Hepatic stellate cell (primary cell): ENCODE measurements at places on chromosomes 5 and 9.

GRCh38 chr5:82287625-82288024 is 9.5 kb upstream of the RPS23 start:
- no peak for DNase-seq

- DNase-seq = no peak
These were observed 47.4 kb downstream of the SPEF2 start for GRCh38 chr5:35665096-35665495.

DNA sequence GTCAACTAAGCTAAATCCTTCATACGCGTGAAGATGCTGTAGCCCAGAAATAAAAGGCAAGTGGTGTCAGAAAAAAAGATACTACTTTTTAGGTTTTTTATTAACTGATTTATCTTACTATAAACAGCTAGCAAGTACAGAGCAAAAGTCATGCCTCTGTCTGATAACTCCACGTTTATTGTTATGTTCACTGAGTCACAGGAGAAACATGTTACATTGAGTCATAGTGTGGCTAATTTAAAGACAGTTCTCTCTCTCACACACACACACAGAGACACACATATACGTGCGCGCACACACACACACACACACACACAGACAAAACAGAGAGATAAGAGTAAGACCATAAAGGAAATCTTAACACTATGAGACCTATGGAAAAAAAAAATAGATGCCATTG is 770.0 kb upstream of the CDH10 start:
- DNase-seq = no peak

GRCh38 chr5:10778179-10778910 is 17.3 kb upstream of the DAP start:
- DNase-seq = no peak

GRCh38 chr9:12748016-12748415 is 26.8 kb upstream of the LURAP1L start:
- DNase-seq = no peak

DNA sequence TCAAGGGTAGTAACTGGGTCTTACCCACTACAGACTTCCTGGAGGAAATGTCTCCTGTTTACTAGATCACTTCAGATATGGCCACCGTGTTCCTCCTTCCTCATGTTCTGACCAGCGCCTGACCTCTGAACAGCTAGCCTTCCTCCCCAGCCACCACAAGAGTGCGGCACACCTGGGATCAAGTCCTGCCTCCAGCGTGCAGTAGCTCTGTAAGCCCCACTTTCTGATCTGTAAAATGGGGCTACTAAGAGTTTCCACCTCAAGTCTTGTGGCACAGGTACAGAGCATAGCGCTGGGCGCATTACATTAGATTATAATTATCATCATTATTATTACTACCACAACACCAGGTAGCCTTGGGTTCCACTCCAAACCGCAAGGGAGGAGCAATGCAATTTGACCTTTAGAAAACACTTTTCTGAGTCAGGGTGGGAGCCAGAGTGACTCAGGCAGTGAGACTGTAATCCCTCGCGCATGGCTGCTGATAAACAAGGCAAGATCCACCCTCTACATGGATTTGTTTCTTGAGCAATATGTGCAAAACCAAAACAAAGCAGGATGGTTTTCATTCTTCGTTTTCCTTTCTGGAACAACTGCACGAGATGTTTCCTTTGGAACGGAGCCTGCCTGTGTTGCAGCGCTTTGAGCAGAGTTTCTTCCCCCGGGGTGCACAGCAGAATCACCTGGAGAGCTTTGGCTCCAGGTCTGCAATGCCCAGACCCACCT is 65.0 kb upstream of the ANGPTL2 start:
- peak; percentile 97 for DNase-seq

GRCh38 chr9:99724640-99725039 is 97.0 kb upstream of the NR4A3 start:
- DNase-seq = no peak

DNA sequence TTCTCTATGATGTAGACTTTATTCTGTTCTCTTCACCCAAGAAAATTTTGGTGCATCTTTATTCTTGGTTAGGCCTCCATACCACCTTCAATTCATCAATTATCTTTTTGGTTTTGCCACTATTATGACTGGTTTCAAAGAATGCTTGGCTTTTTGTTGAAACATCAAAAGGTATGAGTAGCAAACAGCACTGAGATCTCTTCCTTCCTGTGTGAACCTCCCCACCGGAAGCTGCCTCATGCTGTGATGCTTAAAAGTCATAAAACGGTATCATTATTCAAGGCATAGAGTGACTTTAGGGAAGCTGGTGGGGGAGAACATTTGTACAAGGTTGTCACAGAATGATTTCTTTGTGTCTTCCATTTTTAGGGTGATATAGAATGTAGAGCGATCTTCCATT is 70.6 kb downstream of the IQGAP2 start:
- DNase-seq = no peak

GRCh38 chr5:142296914-142297417 is 27.9 kb downstream of the SPRY4 start:
- peak; percentile 77 for DNase-seq

GRCh38 chr9:81174023-81174422 is 515.3 kb downstream of the TLE1 start:
- no peak for DNase-seq

GRCh38 chr5:2914981-2915484 is 163.6 kb upstream of the IRX2 start:
- no peak for DNase-seq

DNA sequence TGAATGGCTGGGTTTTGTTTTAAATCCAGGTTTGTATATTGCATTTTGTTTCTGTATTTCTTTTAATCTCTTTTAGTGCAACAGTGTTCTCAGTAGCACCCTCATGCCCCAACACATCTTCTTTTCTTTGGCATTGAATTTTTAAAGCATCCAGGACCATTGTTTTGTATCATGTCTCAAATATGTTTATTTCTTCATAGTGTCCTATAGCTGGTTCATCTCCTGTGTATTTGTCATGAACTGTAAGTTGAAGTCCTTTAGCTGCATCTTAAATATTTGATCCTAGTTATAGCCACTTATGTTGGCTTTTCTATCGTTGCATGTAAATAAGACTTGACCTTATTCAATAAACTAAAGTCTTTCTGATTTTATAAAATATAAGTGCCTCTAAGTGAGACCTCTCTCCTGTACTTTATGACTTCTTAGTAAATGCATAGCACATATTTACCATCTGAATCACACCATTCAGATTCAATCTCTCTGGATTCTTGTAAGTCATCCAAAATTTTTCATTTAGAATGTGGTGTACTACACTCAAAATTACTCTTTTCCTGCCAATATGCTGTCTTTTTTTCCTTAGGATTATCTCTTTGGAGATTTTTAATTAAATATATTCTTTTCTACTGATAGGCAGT is 21.0 kb upstream of the ERCC6L2 start:
- peak; percentile 39 for DNase-seq

DNA sequence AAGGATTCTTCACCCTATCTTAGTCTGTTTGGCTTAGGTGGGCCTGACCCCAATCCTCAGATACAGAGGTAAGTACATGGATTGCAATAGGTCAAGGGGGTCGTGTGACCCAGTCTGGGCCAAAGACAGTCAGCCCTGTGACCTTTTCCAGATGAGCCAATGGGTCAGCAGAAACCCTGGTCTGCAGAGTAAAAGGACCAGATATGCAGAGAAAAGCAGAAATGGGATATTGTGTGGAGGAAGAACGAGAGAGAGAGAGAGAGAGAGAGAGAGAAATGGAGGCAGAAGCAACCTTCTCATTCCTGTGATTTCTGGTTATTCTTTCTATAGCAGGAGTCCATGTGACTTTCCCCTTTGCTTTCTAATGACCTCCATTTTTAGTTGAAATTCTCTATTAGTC is 40.4 kb upstream of the CRB2 start:
- DNase-seq = no peak

DNA sequence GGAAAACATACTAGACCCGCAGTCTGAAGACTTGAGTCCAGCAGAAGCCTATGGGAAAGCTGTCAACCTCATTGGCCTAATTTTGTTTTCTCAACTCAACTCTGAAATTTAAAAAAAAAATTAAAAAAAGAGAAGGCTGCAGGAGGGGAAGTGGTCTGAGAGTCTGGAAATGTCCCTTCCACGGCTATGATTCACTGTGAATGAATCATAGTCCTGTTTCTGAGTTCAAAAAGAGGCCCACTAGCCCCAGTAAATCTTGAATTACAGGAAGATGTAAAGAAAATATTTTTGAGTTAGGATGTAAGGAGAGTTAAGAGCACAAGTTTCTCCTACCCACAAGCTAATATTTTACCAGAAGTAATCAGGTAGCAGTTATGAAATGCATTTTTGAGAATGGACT is 565.5 kb upstream of the DMAC1 start:
- peak; percentile 0 for DNase-seq

DNA sequence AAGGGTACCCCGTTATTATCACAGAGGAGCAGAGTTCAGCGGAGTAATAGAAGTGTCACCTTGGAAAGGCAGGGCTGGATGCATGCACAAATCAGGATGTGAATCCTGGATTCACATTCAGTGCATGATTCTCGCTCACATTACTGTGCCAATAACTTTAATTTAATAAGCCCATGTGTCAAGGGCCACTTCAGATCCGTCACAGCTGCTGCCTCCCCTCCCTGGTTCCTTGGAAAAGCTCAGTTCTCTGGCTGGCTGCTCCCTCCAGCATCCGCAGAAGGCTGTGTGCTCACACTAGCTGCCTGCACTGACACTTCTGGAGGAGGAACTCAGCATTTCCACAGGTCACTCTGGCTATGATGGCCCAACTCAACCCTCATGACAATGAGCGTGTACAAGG is 256.8 kb upstream of the ADAMTS16 start:
- no peak for DNase-seq

DNA sequence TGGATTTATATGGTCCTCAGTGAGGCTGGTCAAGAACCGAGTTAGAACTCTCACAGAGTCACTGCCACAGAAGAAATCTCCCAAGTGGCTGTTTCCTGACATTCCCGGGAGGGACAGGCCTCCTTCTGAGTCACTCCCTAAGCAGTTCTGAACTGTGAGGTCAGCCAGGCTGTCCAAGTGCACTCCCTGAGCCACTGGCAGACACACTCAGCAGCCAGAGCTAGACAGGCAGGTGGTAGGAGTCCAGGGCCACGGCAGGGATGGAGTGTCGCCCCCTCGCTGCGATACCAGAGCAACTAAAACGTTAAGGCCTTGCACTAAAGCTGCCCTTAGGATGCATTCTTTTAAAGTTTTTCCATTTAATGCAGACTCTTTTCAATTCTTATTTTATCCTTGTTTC is 3.4 kb downstream of the IL4 start:
- DNase-seq = peak; percentile 98

DNA sequence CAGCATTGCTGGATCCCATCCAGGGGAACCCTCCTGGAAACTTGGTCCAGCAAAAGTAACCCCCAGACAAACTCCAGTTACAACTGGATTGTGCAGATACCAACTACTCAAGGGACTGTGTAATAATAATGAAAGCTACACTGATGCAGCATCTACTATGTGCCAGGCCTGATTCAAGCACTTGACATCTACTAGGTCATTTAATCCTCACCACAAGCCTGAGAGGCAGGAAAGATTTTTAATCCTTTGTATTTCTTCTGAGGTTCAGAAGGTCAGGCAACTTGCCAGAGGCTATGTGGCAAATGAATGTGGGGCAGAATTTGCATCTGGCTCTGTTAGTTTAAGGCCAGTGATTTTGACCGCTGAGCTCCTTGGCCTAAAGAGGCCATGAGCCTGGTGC is 29.5 kb upstream of the FOXI1 start:
- no peak for DNase-seq

DNA sequence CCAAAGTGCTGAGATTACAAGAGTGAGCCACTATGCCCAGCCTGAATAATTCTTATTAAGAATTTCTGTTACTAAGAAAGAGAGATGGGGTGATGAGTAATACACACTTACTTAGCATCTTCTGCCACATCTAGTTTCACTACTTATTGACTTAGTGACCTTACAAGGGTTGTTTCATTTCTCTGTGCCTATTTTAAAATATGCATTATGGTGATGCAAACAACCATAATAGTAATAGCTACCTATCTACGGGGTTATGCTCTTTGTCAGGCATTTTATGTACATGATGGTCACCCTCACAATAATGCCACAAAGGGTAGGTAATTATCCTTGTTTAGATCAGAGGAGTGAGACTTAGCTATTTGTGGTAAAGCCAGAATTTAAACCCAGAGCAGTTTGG is 499.0 kb upstream of the SGCD start:
- DNase-seq = no peak

DNA sequence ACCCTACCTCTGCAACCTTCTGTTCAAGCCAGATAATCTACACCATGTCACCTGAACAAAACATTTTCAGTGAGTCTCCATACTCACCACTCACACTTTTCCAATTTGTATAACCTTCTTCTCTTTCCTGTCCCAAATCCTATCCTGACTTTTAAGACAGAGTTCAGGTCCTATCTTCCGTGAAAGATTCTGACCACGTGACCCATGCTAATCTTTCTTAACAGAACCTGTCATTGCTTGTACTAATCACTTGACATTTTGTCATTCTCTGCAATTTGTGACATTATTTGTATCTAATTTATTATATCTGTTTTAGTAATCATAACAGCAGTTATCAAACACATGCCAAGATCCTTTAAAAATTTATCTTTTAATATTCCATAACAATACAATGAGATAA is 132.5 kb upstream of the PRLR start:
- DNase-seq = no peak

DNA sequence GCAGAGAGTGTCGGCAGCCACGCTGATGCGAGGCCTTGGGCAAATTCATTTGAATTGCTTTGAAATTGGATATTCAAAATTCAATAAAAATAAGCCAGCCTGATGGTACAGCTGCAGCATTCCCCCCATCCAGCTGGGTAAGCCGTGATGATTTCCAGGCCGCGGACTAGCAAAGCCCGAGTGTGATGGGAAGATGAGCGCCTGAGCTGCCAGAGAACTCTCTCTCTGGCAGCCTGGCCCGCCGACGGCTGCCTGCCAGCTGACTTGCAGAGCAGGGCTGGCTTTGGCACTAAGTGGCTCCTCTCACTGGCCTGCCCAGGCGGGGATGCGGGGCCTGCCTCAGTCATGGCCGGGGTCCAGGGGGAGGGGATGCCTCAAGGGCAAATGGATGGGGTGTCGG is 268.3 kb upstream of the WWC1 start:
- DNase-seq = no peak

DNA sequence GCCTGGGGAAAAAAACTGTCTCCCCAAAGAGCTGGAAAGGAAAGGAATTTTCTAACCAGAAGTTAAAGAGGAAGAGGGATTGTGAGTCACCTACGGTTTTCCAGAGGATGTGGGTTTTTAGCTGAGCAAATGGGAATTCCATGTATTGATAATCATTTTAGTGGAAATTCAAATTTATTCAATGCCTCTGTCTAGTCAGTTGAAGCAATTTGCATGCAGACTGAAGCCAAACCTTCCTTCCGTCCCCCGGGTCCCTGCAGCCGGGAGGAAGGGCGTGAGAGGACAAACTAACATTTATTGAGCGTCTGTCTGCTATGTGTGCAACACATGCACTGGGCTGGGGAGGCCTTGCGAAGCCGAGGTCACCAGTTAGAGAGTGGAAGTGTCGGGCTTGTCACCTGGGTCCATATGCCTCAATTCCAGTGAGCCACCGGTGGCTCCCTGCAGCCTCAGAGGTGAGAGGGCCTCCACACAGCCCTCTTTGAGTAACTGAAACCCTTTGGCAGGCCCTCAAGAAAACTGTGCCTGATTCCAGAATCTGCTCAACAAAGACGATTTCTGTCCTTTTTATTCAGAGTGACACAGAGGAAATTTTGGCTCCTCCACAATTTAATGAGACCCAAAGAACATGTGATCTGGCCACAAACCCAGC is 70.3 kb downstream of the COL27A1 start:
- DNase-seq = peak; percentile 68
